ENCODE measurements at places on chromosomes 1 and 21. TPM values are rescaled to one million over a fixed set of nuclear protein-coding genes. Genes with fewer than 3 reads are reported as not detected.

The VSIG8 gene
- not detected for total RNA-seq

The EFNA1 gene
- total RNA-seq = 0.37 TPM

The CDCA8 gene
- 0.30 TPM for total RNA-seq

The KCNA2 gene
- total RNA-seq = not detected

The CASZ1 gene
- under 0.01 TPM for total RNA-seq

The LIPI gene
- total RNA-seq = not detected

The CFHR1 gene
- total RNA-seq = 0.18 TPM

The PDE9A gene
- total RNA-seq = not detected

The TINAGL1 gene
- 241 TPM for total RNA-seq

The AADACL3 gene
- total RNA-seq = not detected

The UMODL1 gene
- total RNA-seq = not detected

The CDC20 gene
- total RNA-seq = 3.9 TPM

The UAP1 gene
- total RNA-seq = 124 TPM

The SPRR5 gene
- not detected for total RNA-seq

The C4BPB gene
- total RNA-seq = not detected

The MYBPHL gene
- not detected for total RNA-seq

The LENEP gene
- total RNA-seq = not detected

The C1orf94 gene
- not detected for total RNA-seq

The TCHH gene
- not detected for total RNA-seq

The SLC45A3 gene
- total RNA-seq = 4.8 TPM

The CLIC4 gene
- total RNA-seq = 353 TPM

The OLFM3 gene
- not detected for total RNA-seq

The LACTBL1 gene
- total RNA-seq = not detected

Measured in smooth muscle cell of the umbilical artery (primary cell).